ENCODE measurements at places on chromosomes 5 and 9.

GRCh38 chr9:87643778-87644570 is 81.9 kb upstream of the CTSL start:
- no peak for DNase-seq

DNA sequence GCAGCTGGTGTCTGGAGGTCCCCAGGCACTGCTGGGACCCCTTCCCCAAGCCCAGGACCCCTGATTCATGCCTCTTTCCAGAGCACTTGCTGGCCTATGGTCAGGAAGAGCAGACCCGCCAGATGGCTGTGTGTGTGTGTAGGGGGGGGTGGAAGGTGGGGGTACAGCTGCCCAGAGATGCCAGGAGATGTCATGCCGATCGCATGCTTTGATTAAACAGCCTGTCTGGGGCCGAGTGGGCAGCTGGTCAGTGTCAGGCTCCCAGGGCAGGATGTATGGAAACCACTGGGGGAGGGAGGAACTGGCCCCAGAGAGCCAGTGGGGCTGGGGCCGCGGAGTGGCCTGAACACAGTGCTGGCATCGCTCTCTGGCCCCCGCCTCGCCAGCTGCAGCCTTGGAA is 23.7 kb downstream of the RXRA start:
- no peak for DNase-seq

GRCh38 chr9:136623016-136623841 is 39.5 kb upstream of the EGFL7 start:
- no peak for DNase-seq

DNA sequence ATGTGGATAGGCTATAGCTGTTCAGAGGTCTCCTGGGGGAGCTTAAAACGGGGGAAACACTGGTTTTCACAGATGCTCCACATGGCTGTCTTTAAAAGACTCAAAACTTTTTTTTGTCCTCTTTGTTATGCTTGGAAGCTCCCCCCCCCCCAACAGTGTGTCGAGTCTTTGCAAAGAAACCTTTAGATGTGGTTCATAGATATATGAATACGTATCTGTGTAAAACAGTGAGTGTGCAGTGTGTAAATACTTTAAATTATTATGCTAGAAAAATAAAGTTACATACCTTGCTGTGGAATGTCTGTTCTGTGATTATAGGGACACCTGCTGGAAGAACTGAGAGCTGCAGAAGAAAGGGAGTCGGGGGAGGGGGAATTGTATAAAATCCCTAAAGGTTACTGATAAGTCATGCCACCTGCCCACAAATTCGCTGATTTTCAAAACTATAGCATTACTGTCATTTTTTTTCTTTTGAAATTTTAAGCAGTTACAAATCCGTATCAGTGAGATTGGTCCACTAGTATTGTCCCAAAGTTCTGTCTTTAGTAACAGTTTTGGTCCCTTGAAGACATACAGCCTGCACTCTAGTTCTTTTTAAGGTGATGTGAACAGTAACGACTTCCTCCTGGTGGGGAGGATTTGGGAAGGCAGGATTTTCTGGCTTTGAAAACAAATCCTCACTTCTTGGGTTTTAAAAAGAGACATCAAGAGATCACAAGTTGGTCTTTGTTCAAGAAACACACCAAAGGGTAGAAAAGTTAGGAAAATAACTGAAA is 22.9 kb downstream of the RGMB start:
- peak; percentile 5 for DNase-seq

- DNase-seq = no peak
Measured at GRCh38 chr9:129330711-129331492, 152.8 kb upstream of the IER5L start.

DNA sequence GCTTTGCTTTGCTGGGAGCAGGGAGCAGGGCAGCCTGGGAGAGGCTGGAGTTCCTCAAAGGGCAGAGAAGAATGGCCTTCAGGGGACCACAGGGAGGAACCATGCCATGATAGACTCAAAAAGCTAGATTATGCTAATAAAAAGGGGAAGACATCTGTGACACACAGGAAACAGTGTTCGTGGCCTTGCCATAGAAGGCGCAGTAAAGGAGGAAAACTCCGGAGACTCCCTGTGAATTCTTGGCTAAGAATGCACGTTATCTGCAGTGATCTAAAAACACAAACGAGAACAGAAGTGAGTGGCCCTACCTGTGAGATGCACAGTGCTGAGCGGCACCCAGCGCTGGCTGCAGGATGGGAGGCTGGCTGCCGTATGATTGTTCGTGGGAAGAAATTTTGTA is 15.9 kb upstream of the LTC4S start:
- DNase-seq = no peak

DNA sequence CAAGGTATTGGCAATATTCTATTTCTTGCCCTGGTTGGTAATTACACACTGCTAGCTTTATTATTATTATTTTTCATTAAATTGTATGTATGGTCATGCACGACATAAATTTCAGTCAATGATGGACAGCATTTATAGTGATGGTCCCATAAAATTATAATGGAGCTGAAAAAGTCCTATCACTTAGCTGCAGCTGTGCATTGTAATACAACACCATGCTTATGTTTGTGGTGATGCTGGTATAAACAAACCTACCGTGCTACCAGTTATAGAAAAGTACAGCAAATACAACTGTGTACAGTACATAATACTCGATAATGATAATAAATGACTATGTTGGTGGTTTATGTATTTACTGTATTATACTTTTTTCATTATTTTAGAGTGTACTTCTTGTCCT is 65.5 kb downstream of the NR3C1 start:
- DNase-seq = no peak

- no peak for DNase-seq
Measured at GRCh38 chr5:66010476-66010875, 84.1 kb downstream of the ERBIN start.

DNA sequence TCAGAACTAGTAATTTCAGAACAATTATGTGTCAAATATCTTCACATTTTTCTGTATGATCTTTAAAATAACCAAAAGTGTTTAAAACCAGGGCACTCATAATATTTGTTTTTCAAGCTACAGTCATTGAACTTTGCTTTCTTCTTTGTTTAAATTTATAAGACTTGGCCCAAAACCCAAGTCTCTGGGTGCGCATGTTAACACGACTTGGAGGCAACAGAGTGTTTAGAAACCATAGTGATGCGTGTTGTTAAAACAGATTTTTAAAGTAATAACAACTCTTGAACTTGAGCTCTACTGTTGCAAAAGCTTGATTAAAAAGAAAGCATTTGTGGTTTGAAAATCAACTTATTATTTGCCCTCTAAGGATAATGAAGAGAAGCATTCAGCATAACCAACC is 26.0 kb upstream of the GRIN3A start:
- no peak for DNase-seq

- no peak for DNase-seq
Measured at GRCh38 chr9:72509635-72510034, 11.8 kb upstream of the TMC1 start.

DNA sequence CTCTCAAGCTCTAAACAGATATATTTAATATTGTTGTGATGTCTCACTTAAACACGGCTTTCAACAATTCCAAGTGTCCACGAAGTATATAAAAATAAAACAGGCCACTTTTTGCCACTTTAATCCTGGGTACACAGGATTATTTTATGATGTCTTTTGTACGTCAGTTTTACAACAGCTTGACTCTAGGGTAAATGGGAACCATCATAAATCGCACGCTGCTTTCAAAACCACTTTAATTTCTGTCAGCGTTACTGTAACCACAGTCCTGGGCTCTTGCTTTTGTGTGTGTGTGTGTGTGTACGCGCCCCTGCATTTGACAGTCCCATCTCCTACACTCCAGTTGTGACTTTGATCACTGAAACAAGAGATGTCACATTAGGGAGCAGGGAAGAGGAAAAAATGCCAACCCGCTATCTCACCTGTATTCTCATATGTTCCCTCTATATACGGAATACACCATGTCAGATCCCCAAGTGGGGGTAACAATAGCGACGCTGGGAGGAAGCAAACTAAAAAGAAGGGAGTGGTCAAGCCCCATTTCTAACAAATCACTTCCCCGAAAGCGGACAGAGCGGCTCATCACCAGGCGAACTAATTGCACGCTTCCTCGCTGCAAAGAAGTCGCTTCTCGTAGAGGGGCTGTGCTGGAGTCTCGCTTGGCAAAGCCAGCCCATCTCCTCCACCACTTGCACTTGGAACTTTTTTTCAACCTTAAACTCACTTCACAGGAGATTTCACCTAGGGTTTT is 1.2 kb downstream of the BNC2 start:
- no peak for DNase-seq

DNA sequence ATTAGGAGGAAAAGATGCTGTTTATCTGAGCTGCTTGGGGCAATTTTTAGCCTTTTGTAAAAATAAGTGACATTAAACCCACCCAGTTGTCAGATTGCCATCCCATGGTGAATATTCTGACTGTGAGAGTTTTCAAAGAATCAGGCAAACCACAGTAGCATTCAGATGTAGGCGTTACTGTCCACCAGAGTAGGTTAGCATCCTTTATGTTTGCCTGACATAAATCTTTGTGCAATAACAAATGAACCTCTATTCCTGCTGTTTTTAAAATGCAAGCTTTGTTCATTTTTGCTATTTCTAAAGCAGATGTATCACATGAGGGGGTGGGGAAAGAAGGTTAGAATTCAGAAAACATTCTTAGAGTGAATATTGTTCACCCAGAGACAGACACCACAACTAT is 427.8 kb downstream of the CDH9 start:
- no peak for DNase-seq

GRCh38 chr5:148790545-148791333 is 35.7 kb upstream of the ADRB2 start:
- no peak for DNase-seq

- DNase-seq = no peak
Measured at GRCh38 chr9:35186524-35186923, 24.7 kb downstream of the UNC13B start.

- DNase-seq = no peak
Measured at GRCh38 chr5:72356361-72356760, 36.2 kb downstream of the PTCD2 start.

GRCh38 chr5:114448481-114448880 is 86.6 kb downstream of the KCNN2 start:
- DNase-seq = no peak

- DNase-seq = no peak
Measured at GRCh38 chr9:16816011-16816410, 54.5 kb downstream of the BNC2 start.

DNA sequence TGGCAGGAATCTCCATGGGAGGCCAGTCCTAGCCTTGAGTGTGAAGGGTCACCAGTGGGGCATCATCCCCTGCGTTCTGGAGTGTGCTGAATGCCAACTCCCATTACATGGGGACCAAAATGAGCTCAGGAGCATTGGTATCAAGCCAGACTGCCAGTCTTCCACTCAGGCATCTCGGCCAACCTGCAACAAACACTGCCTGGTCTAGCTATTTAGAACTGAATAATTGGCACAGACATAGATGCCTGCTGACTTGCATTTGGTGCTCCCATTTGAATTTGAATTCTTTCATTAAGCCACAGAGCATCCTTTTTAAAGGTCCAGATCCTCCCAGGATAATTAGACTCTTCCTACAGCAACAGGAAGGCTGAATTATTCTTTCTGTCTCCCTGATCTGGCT is 116.6 kb upstream of the ABCA1 start:
- no peak for DNase-seq

DNA sequence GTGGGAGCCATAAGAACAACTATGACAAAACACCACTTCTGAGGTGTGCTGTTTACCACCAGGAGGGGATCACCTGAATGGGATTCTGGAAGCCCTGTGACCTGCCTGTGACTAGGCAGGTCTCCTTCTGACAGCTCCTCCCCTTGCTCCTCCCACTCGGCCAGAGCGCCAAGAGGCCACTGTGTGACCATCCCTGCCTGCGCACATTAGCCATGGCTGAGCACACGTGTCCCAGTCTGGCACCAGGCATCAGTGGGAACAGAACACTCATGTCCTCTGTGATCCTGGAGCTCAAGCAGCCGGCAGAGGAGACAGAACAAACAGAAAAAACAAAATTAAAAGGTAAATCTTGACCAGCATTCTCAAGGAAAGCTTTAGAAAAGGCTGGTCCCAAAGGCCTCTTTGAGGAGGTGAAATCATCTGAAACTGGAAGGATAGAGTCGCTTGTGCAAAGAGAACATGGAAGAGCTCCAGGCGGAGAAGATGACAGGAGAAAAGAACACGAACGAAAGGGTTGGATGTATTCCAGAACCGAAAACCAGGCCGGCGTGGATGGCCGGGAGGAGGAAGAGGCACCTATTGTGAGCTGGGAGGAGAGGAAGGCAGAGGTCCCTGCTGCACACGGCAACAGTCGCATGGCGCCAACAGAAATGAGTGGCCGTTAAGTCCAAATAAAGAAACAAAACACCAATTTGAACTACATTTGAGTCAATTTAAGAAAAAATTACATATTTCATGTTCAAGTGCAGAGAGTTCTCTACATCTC is 5.1 kb downstream of the MED10 start:
- DNase-seq = no peak

DNA sequence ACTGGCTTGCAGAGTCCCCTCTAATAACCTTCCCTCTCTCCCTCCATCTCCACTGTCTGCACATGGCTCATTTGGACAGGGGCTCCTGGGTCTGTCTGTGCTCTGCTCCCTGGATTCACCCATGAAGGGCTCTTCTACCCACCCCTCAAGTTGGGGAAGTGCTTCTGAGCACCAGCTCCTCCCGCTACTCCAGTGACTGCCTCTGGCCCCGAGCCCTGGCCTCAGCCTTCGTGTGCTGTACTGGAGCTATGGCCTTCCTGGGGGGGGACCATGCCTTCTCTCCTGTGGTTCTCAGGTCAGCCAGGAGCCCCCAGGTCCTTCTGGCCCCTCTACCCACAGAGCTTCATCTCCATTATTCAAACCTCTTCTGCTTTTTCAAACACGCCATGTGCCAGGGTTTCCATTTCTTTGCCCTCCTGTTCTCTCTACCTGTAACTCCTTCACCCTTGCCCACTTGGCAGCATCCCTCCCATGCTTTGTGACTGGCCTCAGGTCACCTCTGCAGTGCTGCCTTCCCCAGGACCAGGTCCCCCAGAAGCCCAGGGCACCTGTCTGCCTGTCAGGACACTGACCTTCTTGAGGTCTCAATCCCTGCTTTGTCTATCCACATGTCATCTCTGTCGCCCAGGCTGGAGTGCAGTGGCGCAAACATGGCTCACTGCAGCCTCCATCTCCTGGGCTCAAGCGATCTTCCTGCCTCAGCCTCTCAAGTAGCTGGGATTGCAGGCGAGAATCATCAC is 9.5 kb downstream of the SH3PXD2B start:
- DNase-seq = no peak
